CD4-positive, alpha-beta T cell treated with Interleukin-10 for 1 hour (primary cell): ENCODE measurements at places on chromosomes 16 and 17.
A peak's percentile ranks its signal among the peaks of the same experiment; 100 is the strongest.

GRCh38 chr16:47561286-47561685, 100.2 kb downstream of the PHKB start:
- no peak for DNase-seq

- DNase-seq: no peak
These were observed 64.9 kb downstream of the CYB561 start for GRCh38 chr17:63381101-63381729.

- DNase-seq: no peak
These were observed 997 bp upstream of the CDH11 start for GRCh38 chr16:65122724-65123395.

GRCh38 chr16:56801762-56802161, 63.2 kb upstream of the SLC12A3 start:
- no peak for DNase-seq

GRCh38 chr16:81823734-81824133, 44.6 kb downstream of the PLCG2 start:
- DNase-seq: no peak

DNA sequence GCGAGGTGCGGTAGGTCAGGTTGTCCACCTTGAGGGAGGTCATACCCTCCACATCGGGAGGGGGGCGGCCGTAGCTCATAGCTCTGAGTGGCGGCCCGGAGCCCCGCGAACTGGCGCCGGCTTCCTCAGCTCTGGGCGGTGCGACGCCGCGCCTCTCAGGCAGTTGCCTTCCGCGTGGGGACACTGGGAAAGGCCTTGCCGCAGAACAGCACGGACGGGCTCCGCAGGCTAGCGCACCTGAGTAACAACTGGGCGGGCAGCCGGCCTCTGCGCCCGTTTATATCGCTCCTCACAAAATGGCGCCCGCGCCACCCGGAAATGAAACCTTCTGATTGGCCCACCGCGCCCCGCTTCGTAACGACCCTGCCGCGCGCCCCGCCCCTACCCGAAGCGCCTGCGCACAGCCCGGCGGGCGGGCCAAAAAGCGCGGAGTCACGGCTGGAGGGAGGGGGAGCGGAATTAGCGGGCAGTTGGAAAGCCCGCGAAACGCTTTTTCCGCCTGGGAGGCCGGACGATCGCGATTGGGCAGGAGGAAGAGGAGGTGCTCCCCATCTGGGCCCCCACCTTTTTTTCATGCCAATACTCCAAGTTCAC, at the start of gene SRSF2:
SRSF2 (minus strand) TSS at position 250 of the 594 bp plus-strand sequence; CDS start at position 79, 171 bp downstream.
- DNase-seq: peak; percentile 99

GRCh38 chr17:8310601-8311123, 621 bp downstream of the ARHGEF15 start:
- DNase-seq: no peak

DNA sequence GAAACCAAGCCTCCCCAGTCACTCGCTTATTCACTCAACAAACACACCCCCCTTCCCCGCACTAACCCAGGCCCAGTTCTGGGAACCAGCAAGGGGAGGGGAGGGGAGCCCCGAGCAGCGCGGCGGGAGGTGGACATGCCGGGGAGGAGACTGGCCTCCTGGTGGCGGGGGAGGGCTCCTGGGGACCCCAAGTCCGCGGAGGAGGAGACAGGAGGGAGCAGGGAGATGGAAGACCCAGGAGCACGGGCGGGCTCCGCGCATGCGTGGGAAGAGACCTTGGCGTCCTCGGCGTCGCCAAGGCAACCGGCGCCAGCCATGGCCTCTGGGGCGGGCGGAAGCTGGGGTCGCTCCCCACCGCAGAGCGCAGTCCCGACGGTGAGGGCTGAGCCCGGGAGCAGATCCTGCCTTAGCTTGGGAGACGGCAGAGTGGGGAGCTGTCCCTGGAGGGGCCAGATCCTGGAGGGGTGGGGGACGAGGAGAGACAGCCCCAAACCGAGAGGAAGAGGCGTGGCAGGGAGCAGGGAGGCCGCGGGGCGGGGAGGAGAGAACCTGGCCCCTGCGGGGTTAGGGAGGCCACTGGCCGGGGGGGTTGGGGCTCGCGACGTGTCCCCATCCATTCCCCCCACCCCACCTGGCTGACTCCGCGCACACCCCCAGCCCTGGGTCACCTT, at the start of gene PRR29:
PRR29 (plus strand) TSS at position 302 of the 671 bp plus-strand sequence; CDS start at position 316, 14 bp downstream.
- DNase-seq: peak; percentile 79

- peak; percentile 58 for DNase-seq
These were observed 2.0 kb downstream of the NCBP3 start for GRCh38 chr17:3843935-3844516.

GRCh38 chr17:38844261-38844757, 9.2 kb downstream of the RPL23 start:
- DNase-seq: no peak

DNA sequence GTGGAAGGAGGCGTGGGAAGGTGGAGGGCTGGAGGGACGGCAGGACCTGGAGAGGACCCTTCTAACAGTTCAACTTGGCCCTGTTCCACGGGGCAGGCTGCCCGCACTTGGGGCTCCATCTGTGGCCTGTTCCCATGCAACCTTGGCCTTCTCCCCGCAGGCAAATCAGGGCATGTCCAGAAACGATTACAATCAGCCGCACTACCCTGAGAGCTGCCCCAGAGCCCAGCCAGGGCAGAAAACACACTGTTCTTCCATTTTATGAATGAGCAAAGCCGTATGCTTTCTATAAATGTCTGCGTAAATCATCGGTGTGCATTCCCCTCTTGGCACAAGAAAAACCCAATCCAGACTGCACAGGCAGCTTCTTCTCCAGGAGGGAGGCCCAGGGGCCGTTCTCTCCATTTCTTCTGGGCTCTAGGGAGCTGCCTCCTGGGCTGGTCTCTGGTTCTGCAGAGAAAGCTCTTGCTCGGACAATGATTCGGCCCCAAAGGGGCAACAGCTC, 228.7 kb downstream of the SOX9 start:
- DNase-seq: no peak

DNA sequence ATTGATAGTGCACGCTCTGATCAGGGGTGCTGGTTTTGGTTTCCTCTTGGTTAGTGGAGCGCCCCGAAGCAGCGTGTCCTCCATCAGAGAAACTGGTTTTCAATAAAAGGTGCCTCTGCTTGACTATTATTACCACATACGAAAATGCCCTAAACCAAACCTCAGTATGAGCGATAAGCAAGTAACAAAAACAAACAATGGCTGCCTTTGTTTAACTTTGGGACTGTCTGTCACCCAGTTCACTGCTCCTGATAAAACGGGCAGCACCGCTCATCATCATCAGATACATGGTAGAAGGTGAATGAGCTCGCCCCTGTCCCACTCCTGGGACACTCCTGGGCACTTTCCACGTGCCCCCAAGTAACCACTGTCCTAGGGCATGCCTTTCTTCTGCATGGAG, 24.0 kb downstream of the DUSP14 start:
- no peak for DNase-seq

DNA sequence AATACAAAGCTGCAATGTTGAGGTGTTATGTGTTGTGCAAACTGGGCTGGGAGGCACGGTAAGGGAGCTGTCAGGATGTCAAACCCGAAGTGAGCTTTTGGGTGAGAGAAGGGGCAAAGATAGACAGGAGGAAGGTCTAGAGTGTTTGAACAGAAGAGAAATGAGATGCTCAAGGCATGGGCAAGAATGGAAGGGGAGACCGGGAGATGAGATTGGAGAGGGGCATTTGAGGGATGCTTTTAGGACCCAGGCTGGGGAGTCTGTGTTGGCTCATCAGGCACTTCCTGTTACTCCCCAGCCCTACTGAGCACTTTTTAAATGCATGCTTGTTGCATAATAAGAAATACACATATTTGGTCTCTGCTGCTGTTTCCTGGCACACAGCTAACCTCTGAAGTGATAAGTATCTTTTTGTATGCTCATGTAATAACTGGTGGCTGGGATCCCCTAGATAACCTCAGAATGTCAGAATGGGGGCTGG, 13.7 kb downstream of the UNC45B start:
- peak; percentile 61 for DNase-seq

DNA sequence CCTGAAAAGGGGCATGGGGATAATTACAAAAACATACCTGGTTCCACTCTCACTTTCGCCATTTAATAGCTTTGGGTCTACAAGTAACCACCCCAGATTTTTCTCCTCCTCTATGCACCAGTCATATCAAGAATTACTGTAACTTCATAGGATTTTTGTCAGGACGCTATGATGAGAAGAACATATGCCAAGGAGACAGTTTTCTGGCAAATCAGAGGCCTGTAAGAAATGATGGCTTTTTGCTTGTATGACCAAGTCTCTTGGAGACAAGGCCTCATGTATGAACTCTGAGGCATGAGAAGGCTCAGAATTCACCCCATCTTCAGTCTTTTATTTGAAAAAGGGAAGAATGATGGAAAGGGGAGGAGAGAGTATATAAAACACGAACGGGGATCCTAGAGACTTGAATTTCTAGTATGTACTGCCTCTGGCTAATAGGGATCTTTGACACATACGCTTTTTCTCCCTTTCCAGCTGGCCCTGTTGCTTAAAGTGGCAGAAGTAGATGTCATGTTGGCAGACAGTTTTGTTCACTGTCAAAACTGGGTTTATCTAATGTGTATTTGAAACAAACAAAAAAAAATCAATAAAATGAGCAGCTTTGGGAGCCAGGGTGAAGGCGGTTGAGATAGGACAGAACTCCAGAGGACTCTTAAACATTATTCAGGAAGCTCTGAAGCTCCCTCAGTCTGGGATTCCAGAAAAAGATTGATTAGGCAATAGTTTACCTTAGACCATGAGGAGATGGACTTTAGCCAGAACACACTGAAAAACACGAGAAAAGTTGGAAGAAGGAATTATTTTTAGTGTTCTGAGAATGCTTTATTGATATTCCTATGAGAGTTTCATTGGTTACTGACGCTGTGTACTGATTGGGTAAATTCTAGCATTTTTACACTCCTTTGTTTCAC, 656.6 kb downstream of the WWOX start:
- DNase-seq: no peak

GRCh38 chr16:48426244-48427141, 41.3 kb upstream of the SIAH1 start:
- DNase-seq: no peak

DNA sequence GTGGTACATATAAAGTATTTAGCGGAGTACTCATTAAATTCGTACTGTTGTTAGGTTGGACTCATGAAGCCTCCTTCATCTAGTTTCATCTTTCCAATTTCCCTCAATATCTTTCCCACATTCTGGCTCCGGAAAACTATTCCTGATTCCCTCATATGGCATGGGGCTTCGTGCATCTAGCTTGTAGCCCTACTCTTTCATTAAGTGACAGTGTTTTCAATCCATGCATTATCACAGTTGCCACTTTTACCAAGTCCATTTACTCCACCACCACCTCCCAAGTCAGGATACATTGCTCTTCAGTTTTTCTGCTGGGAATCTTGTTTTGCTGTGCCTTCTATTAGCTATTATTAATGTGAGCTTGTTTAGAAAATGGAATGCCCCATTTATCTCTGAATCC, 1032.1 kb upstream of the RBFOX1 start:
- DNase-seq: no peak

GRCh38 chr17:82605939-82606600, 42.2 kb downstream of the WDR45B start:
- DNase-seq: no peak

DNA sequence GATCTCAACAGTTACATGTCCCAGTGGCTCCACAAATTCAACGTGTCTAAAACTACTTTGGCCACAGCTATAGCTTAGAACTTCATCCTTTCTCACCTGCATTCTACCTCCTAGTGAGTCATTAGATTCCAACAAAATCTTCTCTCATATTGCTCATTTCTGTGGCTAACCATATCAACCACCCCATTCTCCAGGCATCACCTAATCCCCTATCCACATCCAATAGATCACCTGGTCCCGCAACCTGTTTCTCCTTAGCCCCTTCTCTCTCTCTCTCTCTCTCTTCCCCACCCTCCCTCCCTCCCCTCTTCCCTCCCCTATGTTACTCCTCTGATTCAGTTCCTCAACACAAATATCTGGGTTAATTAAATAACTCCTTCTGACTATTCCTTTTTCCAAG, 64.6 kb downstream of the ANKFN1 start:
- no peak for DNase-seq

DNA sequence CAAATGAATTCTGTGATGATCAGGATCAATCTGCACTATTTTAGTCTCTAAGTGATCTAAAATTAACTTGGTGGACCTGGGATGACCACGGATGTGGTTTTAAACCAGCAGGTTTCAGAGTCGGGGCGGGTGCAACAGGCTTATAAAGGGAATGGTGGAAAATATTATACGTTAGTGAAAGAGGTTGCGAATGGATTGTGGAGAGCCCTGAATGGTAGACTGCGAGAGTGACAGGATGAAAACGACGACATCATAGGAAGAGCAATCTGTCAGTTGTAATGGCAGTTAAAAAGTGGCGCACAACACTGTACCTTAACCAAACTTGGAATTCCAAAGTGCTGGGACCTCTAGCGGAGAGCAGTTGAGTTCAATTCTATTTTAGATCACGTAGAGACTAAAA, 1.2 kb upstream of the CYB5B start:
- no peak for DNase-seq

GRCh38 chr17:76623271-76624146, 20.0 kb downstream of the ST6GALNAC1 start:
- DNase-seq: peak; percentile 79

GRCh38 chr17:55606488-55606815, 95.2 kb upstream of the SMIM36 start:
- no peak for DNase-seq

DNA sequence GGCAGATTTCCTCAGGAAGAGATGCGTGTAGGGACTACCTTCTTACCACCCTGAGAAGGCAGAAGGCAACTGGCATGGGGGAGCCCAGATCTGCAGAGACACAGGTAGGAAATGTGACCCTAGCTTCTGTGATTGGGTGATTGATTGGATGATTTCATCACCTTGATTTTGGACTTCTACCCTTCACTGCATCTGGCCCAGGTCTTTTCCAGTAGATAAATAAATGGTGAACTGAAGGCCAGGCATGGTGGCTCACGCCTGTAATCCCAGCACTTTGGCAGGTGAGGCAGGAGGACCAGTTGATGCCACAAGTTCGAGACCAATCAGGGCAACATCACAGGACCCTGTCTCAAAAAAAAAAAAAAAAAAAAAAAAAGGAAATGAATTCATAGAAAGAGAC, 14.7 kb upstream of the SMURF2 start:
- DNase-seq: no peak
